ENCODE measurements at places on chromosomes 16 and 17. TPM values are rescaled to one million over a fixed set of nuclear protein-coding genes. Genes with fewer than 3 reads are reported as not detected.
A peak's percentile ranks its signal among the peaks of the same experiment; 100 is the strongest.

GRCh38 chr16:31527734-31528274, at the start of gene AHSP:
TSS of gene AHSP (plus strand) at chr16:31527900. CDS start at chr16:31528140, 240 bp downstream.
- no peak within 1 kb of the TSS for H3K27ac ChIP-seq
- H3K4me3 ChIP-seq: peak within 1 kb of the TSS; percentile 26
- H3K36me3 ChIP-seq: no peaks in the 10 kb centered on the region
- peaks cover 22% of the 10 kb centered on the region for H3K27me3 ChIP-seq
- no peaks in the 10 kb centered on the region for H3K4me1 ChIP-seq
- peak; percentile 67 for ATAC-seq

DNA sequence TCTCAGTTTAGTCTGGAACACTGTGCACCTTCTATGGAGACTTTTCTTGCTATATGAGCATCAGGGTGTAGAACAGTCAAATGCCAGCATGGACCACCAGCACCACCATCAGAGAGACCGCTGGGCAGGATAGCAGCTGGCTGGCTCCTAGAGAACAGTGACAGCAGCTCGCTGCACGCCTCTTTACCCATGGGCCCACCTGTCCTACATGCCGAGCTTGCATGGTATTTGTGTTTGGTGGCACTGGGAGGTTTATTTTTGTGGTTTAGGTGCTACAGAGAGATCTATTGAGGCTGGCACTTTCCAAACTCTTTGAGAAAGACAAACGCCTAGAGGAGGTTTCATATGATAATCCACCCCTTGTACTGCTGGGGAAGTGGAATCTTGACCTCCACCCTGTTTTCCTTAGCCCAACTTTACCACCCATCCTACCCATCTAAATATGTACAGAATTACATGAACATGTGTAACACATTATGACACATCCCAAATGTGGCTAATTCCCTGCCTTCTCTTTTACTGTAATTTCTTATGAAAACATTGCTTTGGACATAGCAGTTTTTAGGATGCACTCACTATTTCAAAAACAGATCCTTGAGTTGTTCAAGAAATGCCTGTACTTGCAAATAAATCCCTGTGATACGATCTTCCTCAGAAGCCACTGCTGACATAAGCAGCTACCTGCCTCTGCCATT, 46.3 kb downstream of the COG7 start:
- peak overlapping the region; percentile 12 for H3K27ac ChIP-seq
- peaks cover 92% of the 10 kb centered on the region for H3K36me3 ChIP-seq
- no peaks in the 10 kb centered on the region for H3K4me1 ChIP-seq
- H3K4me3 ChIP-seq: no peak overlapping the region

DNA sequence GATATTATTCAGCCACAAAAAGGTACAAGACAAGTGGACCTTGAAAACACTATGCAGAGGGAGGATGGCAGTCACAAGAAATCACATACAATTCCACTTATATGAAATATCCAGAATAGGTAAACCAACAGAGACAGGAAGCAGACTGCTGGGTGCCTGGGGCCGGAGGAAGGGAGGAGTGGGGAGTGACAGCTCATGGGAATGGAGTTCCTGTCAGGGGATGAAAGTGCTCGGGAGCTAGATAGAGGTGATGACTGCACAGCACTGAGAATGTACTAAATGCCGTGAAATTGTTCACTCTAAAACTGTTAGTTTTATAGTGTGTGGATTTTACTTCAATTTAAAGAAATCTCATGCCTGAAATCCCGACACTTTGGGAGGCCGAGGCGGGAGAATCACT, 74.2 kb upstream of the MED9 start:
- ATAC-seq: no peak
- H3K4me1 ChIP-seq: peaks cover 36% of the 10 kb centered on the region
- no peak overlapping the region for H3K27ac ChIP-seq
- H3K4me3 ChIP-seq: peak overlapping the region; percentile 68
- H3K36me3 ChIP-seq: no peaks in the 10 kb centered on the region

- H3K36me3 ChIP-seq: no peaks in the 10 kb centered on the region
- no peak overlapping the region for H3K27ac ChIP-seq
- H3K4me1 ChIP-seq: no peaks in the 10 kb centered on the region
- peaks cover 5% of the 10 kb centered on the region for H3K27me3 ChIP-seq
- ATAC-seq: no peak
These were observed 416.3 kb upstream of the CDH5 start for GRCh38 chr16:65950211-65950610.

- H3K36me3 ChIP-seq: no peaks in the 10 kb centered on the region
- ATAC-seq: no peak
- no peaks in the 10 kb centered on the region for H3K4me1 ChIP-seq
- no peak overlapping the region for H3K4me3 ChIP-seq
- H3K27me3 ChIP-seq: peaks cover 40% of the 10 kb centered on the region
- H3K27ac ChIP-seq: no peak overlapping the region
These were observed 42.9 kb upstream of the TEKT3 start for GRCh38 chr17:15384142-15384787.

- no peak overlapping the region for H3K4me3 ChIP-seq
- H3K27ac ChIP-seq: no peak overlapping the region
- no peak for ATAC-seq
- no peaks in the 10 kb centered on the region for H3K4me1 ChIP-seq
- H3K36me3 ChIP-seq: no peaks in the 10 kb centered on the region
These were observed 6.8 kb downstream of the KIF18B start for GRCh38 chr17:44940768-44941167.

GRCh38 chr16:75789237-75789636, 62.9 kb upstream of the CPHXL start:
- peak; percentile 45 for ATAC-seq
- peaks cover 22% of the 10 kb centered on the region for H3K27me3 ChIP-seq
- no peak overlapping the region for H3K27ac ChIP-seq
- no peaks in the 10 kb centered on the region for H3K4me1 ChIP-seq
- H3K36me3 ChIP-seq: no peaks in the 10 kb centered on the region
- no peak overlapping the region for H3K4me3 ChIP-seq

GRCh38 chr16:84359326-84359725, 9.0 kb upstream of the ATP2C2 start:
- peaks cover 9% of the 10 kb centered on the region for H3K27me3 ChIP-seq
- no peak overlapping the region for H3K4me3 ChIP-seq
- no peak for ATAC-seq
- peaks cover 16% of the 10 kb centered on the region for H3K4me1 ChIP-seq
- no peaks in the 10 kb centered on the region for H3K36me3 ChIP-seq

DNA sequence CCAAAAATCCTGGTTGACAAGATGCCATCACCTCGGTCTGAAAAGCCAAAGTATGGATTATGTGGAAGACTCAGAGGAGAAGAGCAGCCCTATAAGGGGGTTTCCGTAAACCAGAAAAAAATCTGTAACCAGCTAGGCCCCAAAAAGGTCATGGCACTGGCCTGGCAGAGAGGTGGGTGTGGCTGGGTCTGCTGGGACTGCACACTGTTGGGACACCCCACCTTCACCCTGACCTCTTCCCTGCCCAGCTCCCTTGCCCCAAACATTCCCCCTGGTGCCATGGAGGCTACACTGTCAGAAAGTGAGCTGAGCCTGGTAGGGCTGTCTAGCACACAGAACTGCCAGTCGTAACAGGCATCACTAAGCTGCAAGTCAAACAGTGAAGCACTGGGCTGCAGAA, 6.5 kb downstream of the SLC47A2 start:
- no peaks in the 10 kb centered on the region for H3K36me3 ChIP-seq
- no peaks in the 10 kb centered on the region for H3K4me1 ChIP-seq
- no peak for ATAC-seq
- H3K4me3 ChIP-seq: no peak overlapping the region
- H3K27ac ChIP-seq: no peak overlapping the region

- H3K36me3 ChIP-seq: no peaks in the 10 kb centered on the region
- peaks cover 3% of the 10 kb centered on the region for H3K27me3 ChIP-seq
- ATAC-seq: no peak
- H3K4me1 ChIP-seq: no peaks in the 10 kb centered on the region
These were observed 45.6 kb upstream of the NKD1 start for GRCh38 chr16:50502616-50503011.

- H3K4me3 ChIP-seq: no peak overlapping the region
- H3K4me1 ChIP-seq: peaks cover 13% of the 10 kb centered on the region
- H3K36me3 ChIP-seq: no peaks in the 10 kb centered on the region
- H3K27ac ChIP-seq: no peak overlapping the region
- H3K27me3 ChIP-seq: no peaks in the 10 kb centered on the region
These were observed 24.5 kb downstream of the ABCC3 start for GRCh38 chr17:50659179-50659578.

DNA sequence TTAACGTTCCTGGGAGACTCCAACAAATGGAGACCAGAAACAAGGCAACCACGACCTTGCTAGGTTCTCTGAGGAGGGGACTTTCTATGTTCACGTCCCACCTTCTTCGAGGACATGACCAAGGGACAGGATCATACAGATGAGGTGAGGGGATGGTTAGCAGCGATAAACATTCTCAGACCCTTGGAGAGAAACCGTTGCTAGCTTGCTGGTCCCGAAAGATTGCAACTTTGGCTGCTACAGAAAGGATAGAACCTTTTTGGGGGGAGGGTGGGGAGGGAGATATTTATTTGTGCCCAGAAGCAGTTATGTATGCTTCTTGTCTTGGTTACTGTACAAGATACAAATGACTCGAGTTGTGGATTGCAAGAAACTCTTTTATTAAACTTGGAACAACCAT, 35.3 kb upstream of the KCNJ2 start:
- H3K27ac ChIP-seq: no peak overlapping the region
- H3K27me3 ChIP-seq: peaks cover 11% of the 10 kb centered on the region
- no peaks in the 10 kb centered on the region for H3K36me3 ChIP-seq
- H3K4me1 ChIP-seq: peaks cover 10% of the 10 kb centered on the region
- H3K4me3 ChIP-seq: no peak overlapping the region

DNA sequence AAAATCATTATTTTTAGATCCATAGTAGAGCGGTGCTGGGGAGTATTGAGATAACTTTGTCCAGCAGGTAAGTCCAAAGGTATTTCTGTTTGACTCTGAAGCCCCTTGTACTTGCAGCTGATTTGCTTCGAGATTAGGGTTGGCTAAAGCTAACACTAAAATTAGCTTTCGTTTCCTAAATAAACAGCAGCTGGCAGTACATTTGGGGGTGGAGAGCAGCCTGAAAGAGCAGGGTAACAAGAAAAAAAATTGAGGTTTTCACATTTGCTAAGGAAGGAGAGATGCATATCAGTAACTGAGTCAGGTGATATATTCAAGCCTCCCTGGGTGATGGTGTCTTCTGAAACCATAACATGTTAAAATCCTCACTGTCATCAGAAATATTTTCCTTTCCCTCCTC, 37.4 kb upstream of the TMC5 start:
- H3K27me3 ChIP-seq: peaks cover 7% of the 10 kb centered on the region
- no peak overlapping the region for H3K4me3 ChIP-seq
- peak; percentile 46 for ATAC-seq
- peaks cover 4% of the 10 kb centered on the region for H3K4me1 ChIP-seq
- H3K36me3 ChIP-seq: no peaks in the 10 kb centered on the region
- no peak overlapping the region for H3K27ac ChIP-seq

DNA sequence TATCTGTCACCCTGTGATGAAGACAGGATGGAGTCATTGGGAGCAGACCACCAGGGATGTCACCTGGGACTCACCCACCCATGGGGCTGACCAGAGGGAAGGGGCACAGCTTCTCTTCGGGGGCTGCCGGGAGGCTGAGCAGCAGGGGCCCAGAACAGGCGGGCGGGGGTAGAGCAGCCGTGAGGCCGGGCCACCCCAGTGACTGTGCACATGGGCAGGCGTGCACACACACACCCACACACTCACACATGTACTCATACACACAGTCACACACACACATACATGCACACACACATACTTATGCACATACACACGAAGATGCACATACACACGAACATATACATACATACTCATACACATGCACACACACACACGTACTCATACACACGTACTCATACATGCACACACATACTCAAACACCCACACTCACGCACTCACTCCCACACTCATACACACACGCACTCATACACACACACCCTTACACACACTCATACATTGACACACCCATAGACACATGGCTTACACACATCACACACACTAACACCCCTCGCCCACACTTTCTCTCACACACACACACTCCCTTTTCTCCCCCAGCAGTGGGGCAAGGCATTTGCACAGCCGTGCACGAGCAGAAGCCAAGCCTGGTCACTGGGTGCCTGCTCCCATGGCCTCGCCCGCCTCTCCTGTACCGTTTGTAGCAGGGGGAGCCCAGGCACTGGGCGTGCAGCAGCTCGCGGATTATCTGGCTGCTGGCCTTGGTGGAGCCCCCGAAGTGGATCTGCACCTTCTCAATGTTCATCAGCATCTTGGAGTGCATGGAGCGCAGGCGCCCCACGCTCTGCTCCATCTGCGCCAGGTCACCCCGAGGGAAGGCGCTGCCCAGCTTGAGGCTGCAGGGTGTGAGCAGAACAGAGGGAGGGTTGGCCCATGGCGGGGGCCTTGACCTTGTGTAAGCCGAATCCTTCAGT, 12.4 kb downstream of the UBALD2 start:
- no peak overlapping the region for H3K4me3 ChIP-seq
- H3K27me3 ChIP-seq: no peaks in the 10 kb centered on the region
- H3K27ac ChIP-seq: peak overlapping the region; percentile 68
- peaks cover 5% of the 10 kb centered on the region for H3K36me3 ChIP-seq
- ATAC-seq: no peak
- no peaks in the 10 kb centered on the region for H3K4me1 ChIP-seq

DNA sequence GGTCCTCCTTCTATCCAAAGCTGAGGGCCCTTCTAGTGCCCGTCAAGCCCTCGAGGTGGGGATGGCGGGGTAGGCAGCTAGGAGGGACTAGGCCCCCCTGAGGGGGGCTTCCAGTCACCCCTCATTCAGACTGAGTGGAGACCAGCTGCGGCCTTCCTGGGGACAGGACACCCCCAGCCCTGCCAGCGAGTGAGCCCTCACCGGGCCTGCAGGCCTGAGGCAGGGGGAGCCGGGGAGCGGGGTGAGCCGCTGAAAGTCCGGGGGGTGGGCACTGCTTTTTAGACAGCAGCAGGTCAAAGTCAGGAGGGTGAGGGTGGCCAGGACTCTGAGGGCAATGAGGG, 8.7 kb upstream of the KREMEN2 start:
- no peaks in the 10 kb centered on the region for H3K4me1 ChIP-seq
- ATAC-seq: no peak
- peaks cover 4% of the 10 kb centered on the region for H3K27me3 ChIP-seq
- no peaks in the 10 kb centered on the region for H3K36me3 ChIP-seq
- no peak overlapping the region for H3K27ac ChIP-seq

DNA sequence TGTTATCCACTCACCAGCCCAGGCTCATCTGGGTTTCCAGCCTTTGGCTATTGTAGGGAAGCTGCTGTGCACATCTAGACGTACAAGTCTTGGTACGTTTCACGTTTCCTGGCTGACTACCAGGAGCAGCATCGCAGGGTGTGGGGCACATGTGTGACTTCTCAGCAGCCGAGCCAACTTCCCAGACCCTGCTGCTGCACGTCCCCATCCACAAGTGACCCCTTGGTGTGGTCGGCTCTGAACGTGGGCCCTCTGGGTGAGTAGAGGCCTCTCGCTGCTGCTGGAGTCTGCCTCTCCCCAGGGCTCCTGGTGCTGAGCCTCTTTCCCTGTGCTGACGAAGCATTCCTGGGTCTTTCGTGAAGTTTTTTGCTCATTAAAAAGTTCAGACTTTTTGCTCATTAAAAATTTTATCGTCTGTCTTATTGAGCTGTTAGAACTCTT, 70.2 kb upstream of the ZNF750 start:
- no peak overlapping the region for H3K4me3 ChIP-seq
- no peak overlapping the region for H3K27ac ChIP-seq
- no peaks in the 10 kb centered on the region for H3K4me1 ChIP-seq
- H3K27me3 ChIP-seq: no peaks in the 10 kb centered on the region

TP53TG3F gene
- total RNA-seq: not detected

C16orf46 gene
- total RNA-seq: not detected

SHISA6 gene
- total RNA-seq: not detected

KRT15 gene
- not detected for total RNA-seq

SCIMP gene
- total RNA-seq: not detected

WDR81 gene
- 13.2 TPM for total RNA-seq

ARL5C gene
- total RNA-seq: not detected

ANKFN1 gene
- total RNA-seq: 0.29 TPM

WDR45B gene
- total RNA-seq: 66.0 TPM

HOXB4 gene
- total RNA-seq: 2.6 TPM

KRTAP2-3 gene
- total RNA-seq: not detected

All from activated T-helper 17 cell treated with anti-CD3 and anti-CD28 coated beads, Interleukin-2, amount 50 U/mL, for 72 hours (primary cell).